ENCODE measurements at places on chromosomes 3 and 15.
A peak's percentile ranks its signal among the peaks of the same experiment; 100 is the strongest.

- no peak for DNase-seq
These were observed 386.7 kb downstream of the UNC13C start for GRCh38 chr15:54364961-54365360.

DNA sequence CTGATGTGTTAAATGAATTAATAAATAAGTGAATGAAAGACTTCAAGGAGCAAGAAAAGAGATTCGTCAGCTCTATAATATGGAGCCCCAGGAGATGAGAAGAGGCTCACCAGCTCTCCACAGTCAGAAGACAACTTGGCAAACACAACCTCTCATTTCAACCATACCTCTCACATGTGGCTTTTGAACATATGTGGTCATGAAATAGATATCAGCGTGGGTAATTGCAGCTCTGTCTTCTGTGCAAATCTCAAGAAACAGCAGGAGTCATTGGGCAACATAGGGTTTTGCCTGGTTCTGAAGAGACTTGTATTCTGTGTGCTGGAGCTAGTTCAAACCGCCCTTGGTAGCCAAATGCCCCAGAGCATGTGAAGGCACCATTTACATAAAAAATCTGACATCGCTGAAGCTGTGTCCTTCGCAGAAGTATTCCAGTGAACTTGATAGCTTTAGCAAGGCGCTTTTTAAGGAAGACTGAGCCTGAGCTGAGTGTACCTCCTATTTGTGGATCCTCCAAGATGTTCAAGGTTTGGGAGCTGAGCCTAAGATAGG lies 8.4 kb downstream of the CX3CR1 start:
- no peak for DNase-seq

GRCh38 chr15:55239440-55240124 lies 42.8 kb upstream of the RSL24D1 start:
- DNase-seq = no peak

DNA sequence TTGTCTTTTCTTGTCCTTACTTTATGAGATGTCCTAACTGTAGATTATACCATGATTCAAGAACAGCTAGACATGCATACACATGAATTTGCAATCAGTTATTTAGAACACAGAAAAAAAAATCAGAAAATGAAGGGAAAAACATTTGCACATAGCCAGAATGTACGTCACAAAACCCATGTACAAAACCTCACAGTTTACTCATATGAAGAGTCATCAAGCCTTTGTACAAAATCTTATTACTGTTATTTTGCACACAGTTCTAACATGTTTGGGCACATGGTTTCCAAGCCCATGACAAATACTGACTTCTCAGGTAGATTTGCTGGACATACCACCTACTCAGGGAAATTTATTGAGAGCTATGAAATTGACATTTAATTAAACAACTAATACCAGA lies 48.2 kb downstream of the MAP3K13 start:
- no peak for DNase-seq

DNA sequence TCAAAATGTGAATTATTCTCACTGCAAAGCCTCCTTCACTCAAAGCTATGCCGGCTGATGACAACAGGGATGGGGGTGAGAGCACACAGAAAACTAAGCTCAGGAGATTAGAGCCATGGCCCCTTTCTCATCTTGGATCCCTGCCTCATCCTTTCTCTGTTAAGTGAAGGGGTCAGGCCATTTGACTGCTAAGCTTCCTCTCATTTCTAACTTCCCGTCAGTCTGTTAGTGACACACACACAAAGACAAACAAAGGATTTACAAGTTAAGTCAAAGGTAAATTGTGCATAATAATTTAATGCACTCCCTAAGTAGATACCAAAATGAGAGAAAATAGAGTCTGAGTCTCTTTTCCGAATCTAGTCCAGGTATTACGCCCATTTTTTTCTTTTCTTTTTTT lies 1.2 kb downstream of the SS18L2 start:
- DNase-seq = no peak

- peak; percentile 50 for DNase-seq
These were observed 310.4 kb downstream of the PLCL2 start for GRCh38 chr3:17195192-17195611.

- no peak for DNase-seq
These were observed 1358.5 kb downstream of the ROBO2 start for GRCh38 chr3:78398401-78398800.

DNA sequence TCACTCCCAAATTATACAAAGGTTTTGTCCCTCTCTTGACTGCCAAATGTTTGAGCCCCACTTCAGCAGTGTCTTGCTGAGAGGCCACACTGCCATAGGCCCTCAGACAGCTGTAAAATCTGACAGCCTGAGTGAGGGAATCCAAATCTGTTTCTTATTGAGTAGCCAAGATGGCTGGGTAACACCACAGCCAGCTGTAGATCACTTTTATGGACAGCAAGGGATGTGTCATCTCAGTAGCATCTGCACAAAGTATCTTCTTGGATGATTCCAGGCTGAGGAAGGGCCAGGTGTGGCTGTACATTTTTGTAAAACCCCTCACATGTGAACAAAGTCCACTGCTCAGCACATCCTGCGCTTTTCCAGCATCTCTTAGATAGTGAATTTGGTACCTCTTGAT lies 237.0 kb upstream of the LRTM1 start:
- DNase-seq = no peak

All from body of pancreas (tissue), 4 donors.